CD4-positive, alpha-beta T cell treated with Interleukin-21 for 1 hour (primary cell): ENCODE measurements at places on chromosomes 3 and 15.
A peak's percentile ranks its signal among the peaks of the same experiment; 100 is the strongest.

DNA sequence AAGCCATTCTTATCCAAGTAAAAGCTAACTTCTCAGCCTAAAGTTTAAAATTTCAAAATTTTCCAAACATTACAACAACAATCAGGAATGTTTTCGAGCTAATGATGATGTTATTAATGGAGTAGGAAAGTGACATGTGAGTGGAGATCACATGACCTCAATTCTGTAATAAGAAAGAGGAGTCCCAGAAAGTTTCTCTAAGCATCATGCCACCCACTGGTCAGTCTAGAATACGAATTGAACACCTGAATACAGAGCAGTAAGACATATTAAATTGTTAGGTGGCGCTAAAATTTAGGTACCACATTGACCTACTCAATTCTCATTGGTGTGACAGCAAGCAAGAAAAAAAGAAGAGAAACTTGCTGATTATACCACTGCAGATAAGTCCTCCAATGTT is 163.9 kb downstream of the DCLK3 start:
- DNase-seq = no peak

GRCh38 chr3:51378065-51378464 is 7.0 kb upstream of the MANF start:
- no peak for DNase-seq

DNA sequence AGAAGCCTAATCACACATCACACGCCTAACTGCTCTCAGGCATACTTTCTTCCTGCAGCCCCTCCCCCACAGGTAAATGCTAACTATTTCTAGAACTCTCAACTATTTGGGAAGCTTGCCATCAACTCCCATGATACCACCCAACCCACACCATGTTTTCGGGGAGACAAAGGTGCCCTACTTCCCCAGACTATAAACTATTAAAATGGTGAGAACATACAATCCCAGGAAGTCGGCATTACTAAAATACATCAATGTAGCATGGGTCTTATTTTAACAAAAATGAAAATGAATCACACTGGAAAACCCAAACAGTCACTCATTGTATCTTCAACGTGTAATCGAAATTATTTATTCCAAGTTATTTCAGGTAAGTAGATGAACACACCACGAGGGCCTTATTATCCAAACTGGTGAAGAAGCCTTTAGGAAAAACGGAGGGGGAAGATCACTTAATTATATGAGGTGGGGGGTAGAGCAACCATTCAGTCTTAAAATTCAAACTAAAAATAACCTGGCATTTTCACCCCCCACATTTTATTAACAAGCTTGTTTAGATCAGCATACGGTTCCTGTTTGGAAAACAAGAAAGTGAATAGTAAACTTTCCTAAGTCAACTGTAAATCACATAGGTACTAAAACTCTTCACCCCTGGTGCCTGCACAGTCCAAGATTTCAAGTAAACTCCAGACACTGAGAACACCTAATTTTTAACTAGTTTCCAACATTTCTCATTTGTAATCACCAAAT is 1.9 kb downstream of the TBL1XR1 start:
- peak; percentile 31 for DNase-seq

DNA sequence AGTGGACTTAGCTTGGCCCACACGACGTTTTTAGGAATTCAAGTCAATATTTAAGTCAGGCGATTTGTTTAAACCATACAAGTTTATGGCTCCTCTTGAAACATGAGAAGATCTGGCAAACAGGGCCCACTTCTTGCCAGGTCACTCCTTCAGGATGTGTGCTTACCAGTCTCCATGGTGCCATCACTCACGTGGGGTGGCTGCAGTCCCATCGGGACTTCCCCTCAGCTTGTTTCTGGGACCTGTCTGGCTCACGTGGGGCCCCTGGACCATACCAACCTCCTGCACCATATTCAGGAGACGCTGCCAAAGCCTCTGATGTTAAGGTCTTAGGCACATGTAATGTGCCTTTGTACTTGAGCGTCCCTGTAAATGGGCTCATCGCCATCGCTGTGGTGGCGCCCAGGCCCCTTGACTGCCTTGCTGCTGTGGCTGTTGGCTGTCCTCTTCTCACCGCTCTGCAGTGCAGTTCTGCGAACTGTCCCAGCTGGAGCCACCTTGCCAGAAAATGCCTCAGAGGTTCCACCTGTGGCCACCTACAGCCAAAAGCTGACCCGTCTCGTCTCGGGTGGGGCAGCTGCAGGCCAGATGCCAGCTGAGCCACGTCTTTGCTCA is 8.9 kb downstream of the MCM2 start:
- DNase-seq = no peak

- DNase-seq = no peak
Observed at GRCh38 chr3:80010021-80010571, 242.3 kb upstream of the ROBO1 start.

DNA sequence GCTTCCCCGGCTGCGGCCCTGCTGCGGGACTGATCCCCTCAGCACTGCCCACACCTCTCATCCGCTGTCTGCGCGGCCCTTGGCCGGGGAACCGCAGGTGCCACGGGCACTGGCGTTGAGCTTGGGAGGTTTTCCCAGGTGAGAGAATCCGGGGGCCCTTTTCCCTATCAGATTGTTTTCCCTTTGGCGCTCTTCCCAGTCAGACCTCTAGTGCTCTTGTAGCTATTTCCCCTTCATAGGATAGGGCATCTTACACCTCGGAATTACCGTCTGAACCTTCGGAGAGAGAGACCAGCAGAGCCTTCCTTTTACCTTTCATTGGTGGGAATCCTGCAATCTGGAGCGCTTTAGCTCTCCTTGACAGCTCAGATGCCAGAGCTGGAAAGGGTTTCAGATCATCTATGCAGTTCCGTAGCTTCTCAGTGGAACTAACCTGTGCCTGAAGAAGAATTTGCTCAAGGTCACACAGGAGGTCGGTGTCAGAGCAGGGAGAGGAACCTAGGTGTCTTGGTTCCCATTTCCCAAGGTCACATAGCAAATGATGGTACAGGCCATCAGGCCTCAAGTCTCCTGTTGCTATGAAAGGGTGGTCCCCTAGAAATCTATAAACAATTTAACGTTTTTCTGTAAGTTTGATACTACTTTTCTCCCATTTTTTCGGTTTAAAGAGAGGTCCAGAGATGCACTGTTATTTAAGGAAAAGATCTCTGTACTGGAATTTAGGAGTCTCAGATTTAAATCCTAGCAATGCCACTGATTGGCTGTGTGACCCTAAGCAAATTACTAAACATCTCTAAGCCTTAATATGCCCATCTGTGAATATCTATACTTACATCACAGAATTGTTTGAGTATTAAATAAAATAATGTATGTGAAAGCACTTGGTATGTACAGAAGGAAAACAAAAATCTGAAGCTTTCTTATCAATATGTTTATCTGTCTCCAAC is 916 bp downstream of the IDH3A start:
- no peak for DNase-seq

- no peak for DNase-seq
Observed at GRCh38 chr3:128372281-128372680, 94.4 kb downstream of the DNAJB8 start.

DNA sequence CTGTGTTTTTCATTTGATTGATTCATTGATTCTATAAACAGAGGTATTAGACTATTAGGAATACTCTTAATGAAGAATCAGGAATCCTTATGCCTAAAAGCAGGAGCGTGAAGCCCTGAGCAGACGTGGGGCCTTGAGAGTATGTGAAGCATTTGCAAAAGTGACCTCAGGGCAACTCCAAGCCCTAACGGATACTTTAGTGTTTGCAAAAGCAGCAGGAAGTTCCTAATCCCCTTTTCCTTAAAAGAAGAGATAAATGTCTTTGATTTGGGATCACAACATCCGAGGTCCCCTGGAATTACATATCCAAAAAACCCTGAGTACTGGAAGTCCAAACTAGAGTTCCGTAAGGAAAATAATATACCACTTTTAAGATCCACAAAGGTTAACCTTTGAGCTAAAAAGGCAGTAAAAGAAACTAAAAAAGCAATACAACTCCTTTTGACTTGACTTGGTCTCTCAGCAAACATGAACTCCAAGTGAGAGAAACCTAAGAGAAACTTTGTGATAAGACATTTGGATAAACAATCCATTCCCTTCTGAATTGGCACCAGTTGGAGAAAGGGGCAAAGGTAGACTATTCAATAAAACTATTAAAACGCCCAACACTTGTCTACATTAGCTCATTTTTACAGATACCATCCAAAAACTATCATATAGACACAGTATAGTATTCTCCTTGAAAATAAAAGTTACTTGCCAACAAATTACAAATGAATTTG is 27.4 kb downstream of the PRTG start:
- DNase-seq = no peak

DNA sequence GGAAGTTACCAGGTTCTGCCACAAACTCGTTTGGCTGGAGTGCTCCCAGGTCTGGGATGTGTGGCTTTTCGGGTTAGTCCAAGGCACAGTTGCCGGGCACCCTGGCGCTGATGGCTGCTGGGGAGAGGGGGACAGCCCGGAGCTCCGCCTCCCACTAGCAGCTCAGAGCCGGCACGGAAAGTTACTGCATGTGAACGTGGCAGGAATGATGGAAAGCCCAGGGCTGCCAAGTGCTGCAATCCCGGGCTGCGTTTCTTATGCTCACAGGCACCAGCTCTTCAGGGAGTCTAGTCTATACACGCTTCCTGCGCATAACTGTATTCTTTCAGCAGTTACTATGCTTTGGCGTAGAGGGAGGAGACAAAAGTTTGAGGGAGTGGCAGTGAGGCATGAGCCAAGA is 141.8 kb upstream of the ICE2 start:
- no peak for DNase-seq

DNA sequence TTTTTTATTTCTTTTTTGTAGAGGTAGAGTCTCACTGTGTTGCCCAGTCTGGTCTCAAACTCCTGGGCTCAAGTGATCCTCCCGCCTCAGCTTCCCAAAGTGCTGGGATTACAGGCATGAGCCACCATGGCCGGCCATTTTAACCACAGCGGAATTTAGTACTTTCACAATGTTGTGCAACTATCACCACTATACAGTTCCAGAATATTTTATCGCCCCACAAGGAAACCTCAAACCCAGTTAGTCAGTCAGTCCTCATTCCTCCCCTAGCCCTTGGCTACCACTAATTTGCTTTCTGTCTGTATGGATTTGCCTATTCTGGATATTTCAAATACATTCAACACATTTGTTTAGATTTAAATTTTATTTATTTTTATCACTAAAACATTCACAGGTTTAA is 15.5 kb upstream of the HOMER2 start:
- no peak for DNase-seq

DNA sequence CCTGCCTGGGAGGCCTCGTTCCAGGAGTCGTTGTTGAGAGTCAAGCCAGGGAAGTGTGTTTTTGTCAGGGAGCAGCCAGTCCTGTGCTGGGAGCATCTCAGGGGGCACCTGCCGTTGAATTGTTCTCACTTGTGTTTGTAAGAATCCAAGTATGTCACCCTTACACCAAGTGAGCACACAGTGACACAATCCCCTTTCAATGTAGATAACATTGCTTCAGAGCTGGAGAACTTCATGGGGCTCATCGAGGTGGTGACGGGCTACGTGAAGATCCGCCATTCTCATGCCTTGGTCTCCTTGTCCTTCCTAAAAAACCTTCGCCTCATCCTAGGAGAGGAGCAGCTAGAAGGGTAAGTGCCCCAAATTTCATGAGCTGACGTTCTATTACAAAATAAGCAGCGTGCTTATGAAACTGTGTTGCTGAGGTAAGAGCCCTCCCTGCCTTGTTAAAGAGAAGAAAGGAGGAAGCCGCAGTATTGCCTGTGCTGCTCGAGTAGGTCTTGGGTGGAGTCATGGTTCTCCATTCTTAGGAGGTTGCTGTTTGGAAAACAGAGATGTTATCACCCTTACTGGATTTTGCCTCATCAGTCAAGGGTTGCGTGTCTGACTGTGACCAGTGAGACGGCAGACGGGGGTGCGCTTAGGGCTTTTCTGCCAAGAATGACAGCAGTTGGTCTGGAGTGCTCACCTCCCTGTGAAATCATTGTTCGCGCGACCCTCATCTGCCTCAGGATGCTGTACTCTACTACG is 108.1 kb downstream of the PGPEP1L start:
- no peak for DNase-seq
